Nucleus accumbens (tissue), 56 donors: ENCODE measurements at places on chromosomes 16 and 17.
A peak's percentile ranks its signal among the peaks of the same experiment; 100 is the strongest.

- DNase-seq = no peak
These were observed 8.0 kb upstream of the GNA13 start for GRCh38 chr17:65064452-65065019.

- DNase-seq = no peak
These were observed 42.4 kb downstream of the SYT17 start for GRCh38 chr16:19210280-19210924.

DNA sequence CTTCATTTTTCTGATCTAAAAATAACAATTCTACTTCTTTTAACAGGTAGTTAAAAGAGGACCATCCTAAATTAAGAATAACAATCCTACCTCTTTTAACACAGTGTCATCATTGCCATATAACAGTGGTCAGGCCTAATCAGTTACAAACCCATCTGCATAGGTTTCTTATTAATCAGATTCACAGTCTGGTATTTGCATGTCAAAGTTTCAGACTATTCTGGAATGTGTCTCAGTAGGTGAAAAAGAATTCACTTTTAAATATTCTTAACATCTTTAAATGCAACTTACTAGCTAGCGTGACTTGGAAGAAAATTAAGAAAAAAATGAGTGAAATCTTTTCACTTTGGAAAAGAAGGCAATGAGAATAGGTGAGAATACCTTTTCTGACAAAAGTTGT lies 6.8 kb upstream of the KRT12 start:
- DNase-seq = no peak

GRCh38 chr16:18836702-18837101 lies 35.4 kb upstream of the ARL6IP1 start:
- no peak for DNase-seq

DNA sequence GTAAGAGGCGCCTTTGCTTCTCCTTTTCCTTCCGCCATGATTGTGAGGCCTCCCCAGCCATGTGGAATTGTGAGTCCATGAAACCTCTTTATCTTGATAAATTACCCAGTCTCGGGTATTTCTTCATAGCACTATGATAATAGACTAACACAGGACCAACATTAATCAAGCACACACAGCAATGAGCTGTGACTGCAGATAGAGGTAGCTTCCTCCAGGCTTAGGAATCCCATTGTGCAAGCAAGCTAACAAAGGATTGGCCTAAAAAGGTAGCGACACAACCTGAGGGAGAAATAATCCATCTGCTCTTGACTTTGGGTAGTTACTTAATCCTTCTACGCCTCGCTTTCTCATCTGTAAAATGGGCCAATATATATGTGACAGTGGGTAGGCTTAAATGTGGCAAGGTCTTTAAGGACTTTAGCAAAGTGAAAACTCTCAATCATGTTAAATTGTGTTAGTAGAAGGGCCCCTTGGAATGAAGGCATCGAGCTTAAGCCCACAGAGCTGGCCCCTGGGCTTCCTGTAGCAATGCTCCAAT lies 393.6 kb downstream of the SOX9 start:
- no peak for DNase-seq

- DNase-seq = no peak
These were observed 440.3 kb upstream of the MAF start for GRCh38 chr16:80040814-80041213.

DNA sequence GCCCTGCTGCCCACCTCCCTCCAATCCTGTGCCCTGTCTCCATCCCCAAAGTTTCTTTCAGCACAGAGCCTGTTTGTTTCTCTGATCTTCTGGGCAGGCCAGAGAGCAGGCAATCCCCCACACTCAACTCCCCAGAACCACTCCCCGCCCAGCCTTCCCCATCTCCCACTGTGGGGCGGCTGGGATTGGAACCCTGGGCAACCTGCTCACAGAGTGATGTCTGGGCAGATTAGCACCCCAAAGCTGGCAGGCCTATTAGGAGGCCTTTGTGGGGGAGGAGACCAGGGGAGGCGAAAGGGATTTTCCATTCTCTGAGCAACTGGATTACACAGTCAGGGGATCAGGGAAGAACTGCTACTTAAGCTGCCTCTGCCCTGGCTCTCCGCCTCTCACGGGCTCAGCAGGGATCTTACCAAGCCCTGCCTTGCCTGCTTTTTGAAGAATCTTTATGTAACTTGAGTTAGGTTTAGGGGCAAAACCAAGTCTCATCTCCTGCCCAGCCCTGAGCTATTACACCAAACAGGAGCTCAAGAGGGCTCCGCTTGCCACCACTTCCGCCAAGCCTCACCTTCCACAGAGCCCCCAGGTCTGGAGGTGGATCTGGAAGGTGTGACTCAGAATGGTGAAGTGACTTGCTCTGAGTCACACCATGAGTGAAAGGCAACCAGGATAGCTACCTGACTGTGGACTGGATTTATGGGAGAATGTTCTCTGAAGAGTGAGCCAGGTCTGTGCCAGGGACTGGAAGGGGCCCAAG lies 16.0 kb upstream of the LHX1 start:
- DNase-seq = peak; percentile 27

- DNase-seq = no peak
These were observed 55.0 kb upstream of the ATP2A3 start for GRCh38 chr17:4019275-4019674.

DNA sequence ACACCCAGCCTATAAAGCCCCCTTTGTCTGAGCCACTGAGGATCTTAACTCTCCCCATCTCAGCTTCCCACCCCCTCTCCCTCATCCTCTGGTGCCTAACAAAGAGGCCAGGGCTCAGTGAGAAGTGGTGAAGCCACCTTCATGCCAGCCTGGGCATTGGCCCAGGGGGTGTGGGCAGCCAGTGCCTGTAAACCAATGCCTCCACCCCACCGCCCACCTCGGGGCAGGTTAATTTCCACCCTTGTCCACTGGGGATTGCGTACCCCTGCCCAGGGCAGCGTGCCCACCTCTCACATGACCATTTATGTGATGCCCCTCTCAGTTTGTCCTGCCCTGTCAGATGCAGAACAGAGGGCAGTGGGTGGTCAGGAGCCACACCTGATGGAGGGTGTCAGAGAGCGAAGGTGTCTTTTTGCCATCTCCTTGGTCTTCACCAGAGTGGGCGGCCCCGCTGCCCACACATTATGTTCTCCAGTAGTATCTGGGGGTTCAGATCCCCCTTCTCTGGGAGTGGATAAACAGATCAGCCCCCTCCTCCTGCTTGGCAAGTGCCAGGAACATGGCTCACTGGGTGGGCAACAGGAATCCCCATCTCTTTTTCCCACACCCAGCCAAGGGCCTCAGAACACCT lies 10.1 kb upstream of the ARHGAP23 start:
- DNase-seq = no peak

GRCh38 chr16:1403036-1403435 lies 11.5 kb downstream of the UNKL start:
- no peak for DNase-seq

DNA sequence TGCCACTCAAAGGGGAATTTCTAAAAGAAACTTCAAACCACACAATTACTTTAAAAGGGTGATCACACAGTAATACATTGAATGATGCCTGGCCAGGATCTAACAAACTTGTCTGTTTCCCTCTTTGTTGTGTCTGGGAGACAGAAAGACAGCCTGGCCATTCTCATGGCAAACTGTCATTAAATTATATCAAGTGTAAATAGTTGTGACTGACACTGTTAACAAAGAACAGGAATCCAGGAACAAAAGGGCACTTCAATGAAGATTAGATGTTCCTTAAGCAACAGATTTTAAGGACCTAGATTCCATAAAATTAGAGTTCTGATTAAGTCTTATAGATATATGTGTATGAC lies 383.6 kb downstream of the KCNJ2 start:
- no peak for DNase-seq

DNA sequence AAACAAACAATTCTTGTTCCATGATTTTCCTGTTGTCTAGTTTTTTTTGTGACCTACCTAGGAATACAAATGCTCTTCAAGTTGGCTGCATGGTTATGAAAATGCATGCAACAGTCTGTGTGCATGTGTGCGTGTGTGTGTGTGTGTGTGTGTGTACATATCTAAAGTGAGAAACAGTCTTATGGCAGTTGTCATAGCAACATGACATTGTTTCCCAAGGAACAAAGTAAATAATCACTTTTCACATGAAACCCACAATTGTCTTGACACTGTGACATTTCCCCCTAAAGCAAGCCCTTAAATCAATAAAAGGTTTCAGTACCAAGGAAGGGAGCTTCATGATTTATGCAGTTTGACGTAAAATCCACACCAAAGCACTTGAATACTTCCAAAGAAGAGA lies 758.4 kb downstream of the CDH8 start:
- no peak for DNase-seq

DNA sequence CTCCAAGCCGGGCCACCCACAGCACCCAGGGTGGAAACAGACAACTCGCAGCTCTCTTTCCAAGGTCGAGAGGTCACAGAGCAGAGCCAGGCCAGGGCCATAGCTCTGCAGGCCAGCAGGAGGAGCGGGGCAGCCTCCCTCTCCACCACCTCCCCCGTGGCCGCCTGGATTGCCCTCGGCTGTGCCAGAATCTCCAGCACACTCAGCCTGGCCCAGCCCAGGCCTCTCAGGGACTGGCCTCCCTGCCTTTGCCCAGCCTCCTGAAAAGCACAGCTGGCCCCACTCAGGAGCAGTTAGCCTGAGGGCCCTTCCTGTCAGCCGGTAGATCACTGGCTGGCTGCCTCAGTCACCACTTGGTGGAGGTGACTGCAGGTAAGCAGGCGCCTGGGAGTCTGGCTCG lies 85.8 kb upstream of the SEC14L1 start:
- DNase-seq = no peak

DNA sequence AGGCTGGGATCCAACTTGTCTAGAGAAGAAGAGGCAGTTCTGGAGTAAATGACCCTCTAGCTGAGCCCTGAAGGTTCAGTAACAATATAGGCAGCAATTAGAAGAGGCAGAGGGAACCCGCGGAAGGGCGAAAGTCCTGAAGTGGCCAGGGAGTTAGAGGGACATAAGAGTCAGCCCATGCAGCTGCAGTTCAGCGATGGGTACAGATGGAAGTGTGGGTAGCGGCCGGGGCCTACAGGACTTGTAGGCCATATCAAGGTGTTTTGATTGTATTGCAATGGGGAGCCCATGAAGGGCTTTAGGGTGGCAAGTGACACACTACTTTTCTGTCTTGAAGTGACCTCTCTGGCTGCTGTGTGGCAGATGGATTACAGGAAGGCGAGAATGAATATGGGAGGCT lies 3.0 kb downstream of the ELAC2 start:
- DNase-seq = no peak

- DNase-seq = no peak
These were observed at the start of gene CCL17 for GRCh38 chr16:57403965-57404817. CCL17 (plus strand) TSS chr16:57404767; CDS start chr16:57413933, 9,166 bp downstream.

DNA sequence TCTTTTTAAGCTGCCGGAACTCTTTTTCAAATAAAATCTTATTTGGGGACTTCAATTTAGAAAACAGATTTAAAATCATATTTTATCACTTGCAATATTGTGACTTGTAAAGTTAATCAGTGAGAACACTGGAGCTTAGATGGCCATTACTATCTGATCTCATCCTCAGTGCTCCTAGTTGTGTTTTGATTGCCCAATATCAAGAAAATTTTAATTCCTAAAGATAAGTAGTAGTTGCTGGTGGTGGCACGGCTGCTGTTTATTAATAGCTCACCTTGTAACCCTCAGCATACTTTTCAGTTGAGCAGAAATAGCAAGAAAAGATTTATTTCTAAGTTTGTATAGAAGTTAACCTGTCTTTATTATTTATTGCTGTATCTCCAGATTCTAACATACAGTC lies 124.0 kb downstream of the NLK start:
- DNase-seq = no peak

DNA sequence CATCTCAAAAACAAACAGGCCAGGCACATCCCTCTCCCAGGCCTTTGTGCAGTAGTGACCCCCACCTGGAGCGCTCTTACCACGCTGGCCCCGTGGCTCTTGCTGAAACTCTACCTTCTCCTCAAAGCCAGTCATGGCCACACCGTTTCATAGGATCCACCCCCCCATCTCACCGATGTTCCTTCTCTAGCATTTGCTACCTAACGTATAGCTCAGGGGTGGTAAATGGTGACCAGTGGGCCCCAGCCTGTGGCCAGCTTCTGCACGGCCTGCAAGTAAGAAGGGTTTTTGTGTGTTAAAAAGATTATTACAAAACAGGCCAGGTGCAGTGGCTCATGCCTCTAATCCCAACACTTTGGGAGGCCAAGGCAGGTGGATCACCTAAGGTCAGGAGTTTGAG lies 43.8 kb downstream of the RMI2 start:
- no peak for DNase-seq

DNA sequence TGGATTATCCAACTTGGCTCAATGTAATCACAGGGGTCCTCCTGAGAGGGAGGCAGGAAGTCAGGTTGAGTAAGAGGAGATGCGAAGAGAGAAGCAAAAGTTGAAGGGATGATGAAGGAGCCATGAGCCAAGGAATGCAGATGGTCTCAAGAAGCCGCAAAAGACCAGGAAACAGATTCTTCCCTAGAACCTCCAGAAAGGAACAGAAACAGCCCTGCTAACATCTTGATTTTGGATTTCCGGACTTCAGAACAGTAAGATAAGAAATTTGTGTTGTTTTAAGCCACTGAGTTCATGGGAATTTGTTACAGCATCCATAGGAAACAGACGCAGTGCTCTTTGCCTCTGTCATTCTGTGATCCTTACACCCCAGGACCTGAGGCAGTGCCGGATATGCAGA lies 26.8 kb downstream of the CMTR2 start:
- DNase-seq = no peak

DNA sequence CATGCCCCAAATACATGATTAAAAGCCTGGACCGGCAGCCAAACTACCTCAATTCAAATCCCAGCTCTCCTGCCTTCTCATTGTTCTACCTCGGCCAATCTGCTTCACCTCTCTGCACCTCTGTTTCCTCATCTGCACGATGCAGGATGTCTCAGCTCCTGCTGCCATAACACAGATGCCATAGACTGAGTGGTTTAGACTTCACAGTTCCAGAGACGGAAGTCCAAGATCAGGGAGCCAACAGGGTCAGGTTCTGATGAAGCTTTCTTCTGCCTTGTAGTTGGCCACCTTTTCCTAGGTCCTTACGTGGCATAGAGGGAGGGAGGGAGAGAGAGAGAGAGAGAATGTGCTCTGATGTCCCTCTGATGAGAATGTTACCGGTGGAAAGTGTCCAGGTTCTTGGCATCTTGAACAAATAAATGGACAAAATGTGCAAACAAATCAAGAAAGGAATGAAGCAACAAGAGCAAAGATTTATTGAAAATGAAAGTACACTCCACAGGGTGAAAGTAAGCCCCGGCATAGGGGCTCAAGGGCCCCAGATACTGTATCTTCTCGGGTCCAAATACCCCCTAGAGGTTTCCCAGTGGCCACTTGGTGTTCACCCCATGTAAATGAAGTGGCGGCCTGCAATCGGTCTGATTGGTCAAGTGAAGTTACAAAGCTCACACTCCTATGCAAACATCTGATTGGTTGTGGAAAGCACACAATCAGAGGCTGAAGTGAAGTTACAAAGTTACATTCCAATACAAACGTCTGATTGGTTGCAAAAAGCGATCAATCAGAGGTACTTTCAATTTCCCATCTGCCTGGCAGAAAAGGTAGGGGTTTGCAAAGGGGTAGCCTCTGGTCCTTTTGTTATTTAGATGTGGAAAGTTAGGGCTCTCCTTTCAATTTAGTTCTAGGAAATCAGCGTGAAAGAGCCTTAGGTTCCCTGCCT lies 43.3 kb upstream of the ZCCHC14 start:
- no peak for DNase-seq
